ENCODE measurements at places on chromosomes 12 and 14. TPM values are rescaled to one million over a fixed set of nuclear protein-coding genes. Genes with fewer than 3 reads are reported as not detected.

- DNase-seq = no peak
These were observed 80.9 kb downstream of the SLC41A2 start for GRCh38 chr12:104877103-104877705.

GRCh38 chr14:88039197-88039596 lies 34.3 kb downstream of the GPR65 start:
- no peak for DNase-seq

- DNase-seq = no peak
These were observed 684.3 kb downstream of the TMEM121 start for GRCh38 chr14:106210650-106211049.

GRCh38 chr14:104294983-104295680 lies 156.7 kb downstream of the KIF26A start:
- DNase-seq = peak; percentile 69

GRCh38 chr14:103667671-103668070 lies 38.7 kb downstream of the KLC1 start:
- no peak for DNase-seq

- no peak for DNase-seq
These were observed 242.7 kb downstream of the BCL11B start for GRCh38 chr14:99029145-99029915.

DNA sequence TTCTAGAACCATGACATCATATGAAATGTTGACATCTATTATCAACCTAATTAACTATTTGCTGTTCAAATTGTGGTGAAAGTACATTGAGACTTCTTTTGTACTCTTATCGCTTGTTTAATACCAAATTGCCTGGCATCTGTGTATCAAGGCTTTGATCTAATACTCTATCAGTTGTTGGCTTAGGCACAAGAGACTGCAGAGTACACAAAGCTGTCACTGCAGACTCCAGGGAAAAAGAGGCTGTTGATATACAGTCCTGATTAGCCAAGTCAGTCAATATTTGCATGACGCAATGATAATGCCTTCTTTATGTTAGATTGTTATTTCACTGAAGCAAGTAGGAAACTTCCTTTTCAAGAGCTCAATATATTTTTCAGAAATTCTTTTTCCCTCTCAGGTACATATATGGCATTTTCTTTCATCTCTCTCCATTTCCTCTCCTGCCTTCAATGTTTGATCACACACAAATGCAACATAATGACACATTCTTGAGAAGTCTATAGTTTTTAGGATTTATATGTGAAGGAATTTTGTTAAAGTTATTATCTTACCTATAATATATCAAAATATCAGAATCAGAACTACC lies 32.3 kb upstream of the PTCSC3 start:
- DNase-seq = no peak

GRCh38 chr12:116629480-116629879 lies 70.3 kb downstream of the MAP1LC3B2 start:
- DNase-seq = no peak

DNA sequence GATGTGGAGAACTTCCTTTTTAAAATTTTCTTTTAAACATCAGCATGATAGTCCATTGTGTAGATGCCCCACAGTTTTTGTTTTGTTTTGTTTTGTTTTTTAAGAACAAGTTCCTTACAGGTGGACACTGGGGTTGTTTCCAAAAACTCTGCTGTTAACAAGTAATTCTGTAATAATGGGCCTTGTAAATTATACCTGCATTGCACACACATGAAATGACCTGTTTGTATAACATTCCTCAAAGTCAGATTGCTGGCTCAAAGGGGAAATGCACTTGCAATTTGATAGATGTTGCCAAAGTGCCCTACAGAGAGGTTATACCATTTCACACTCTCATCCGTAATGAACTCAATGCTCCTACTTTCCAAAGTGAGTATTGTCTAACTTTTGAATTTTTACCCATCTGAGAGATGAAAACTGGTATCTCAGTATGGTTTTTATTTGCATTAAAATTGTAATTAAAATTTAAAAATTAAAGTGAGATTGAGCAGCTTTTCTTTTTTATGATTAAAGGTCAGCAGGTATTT lies 89.2 kb downstream of the SPPL3 start:
- no peak for DNase-seq

- DNase-seq = no peak
These were observed 1089.8 kb downstream of the FLRT2 start for GRCh38 chr14:86619726-86620125.

DNA sequence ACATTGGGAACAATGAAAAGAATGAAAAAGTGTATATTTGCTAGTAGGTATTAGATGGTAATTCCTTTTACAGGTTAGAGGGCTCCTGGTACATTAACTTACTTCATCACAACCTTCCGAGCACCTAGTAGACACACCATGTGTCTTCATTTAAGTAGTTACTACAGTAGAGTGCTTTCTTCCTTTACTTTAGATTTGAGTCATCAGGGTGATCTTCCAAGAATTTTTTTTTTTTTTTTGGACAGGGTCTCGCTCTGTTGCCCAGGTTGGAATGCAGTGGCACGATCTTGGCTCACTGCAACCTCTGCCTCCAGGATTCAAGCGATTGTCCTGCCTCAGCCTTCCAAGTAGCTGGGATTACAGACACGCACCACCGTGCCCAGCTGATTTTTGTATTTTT lies 79.7 kb upstream of the TRAF3 start:
- no peak for DNase-seq

GRCh38 chr12:83099436-83099835 lies 412.7 kb downstream of the TMTC2 start:
- no peak for DNase-seq

DNA sequence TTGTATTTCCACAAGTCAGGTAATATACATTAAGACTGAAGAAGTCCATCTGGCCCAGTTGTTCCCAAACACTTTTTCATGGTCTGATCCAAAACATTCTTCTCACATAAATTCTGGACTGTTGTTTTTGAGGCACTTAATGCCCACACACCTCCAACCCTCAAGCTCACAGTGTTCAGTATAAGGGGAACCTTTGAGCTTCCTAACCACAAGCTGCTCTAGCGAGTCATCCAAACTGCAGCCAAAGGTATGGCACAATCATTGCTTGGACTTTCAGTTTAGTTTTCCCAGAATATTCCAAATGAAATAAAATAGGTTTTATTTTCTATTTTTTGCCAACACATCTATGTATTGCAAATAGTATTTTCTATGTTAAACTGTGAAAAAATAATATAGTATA lies 103.0 kb downstream of the PUS7L start:
- no peak for DNase-seq

- no peak for DNase-seq
These were observed 2.7 kb downstream of the TBX3 start for GRCh38 chr12:114681116-114681871.

DNA sequence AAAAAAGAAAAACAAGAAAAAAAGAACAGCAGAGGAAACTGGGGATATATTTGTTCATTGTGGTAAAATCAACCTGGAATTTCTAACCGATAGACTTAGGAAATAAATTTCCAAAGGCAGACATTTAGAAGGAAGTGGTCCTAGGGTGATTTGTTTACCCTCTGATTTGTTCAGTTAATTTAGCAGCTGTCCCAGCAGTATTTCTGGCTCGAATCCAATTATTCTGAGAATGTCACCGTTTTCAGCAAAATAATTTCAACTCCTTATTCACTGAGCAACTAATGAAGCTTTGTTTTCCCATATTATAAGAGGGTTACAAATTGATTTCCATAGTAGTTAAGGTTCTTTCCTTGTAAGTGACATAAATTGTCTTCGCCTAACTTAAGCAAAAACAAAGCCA lies 285.2 kb upstream of the SYT10 start:
- no peak for DNase-seq

DNA sequence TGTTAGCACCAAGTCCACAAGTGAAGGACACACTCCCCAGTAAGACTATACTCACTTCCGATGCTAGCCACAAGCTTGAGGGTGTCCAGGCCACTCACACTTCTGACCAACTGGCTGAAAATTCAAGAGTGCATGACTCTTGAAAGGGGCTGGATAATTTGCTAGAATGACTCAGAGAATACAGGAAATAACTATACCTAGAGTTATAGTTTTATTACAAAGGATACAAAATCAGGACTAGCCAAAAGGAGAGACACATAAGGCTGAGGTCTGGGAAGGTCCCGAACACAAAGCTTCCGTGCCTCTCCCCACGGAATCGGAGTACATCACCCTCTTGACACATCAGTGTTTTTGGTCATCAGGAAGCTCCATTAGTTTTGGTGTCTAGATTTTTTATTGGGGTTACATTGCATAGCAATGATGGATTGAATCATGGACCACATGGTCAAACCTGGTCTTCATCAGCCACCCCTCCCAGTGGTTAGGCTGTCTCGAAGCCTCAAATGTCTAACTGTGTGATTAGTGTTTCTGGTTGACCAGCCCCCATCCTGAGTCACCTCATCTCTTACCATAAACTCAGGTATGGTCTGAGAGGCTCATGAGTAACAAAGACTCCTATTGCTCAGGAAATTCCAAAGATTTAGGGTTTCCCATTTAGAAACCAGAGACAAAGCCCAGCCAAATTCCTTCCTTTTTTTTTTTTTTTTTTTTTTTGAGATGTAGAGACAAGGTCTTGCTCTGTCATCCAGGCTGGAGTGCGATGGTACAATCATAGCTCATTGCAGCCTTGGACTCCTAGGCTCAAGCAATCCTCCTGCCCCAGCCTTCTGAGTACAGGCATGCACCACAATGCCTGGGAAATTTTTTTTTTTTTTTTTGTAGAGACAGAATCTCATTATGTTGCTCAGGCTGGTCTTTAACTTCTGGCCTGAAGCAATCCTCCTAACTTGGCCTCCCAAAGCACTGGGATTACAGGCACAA lies 472.0 kb upstream of the TBX3 start:
- no peak for DNase-seq

DNA sequence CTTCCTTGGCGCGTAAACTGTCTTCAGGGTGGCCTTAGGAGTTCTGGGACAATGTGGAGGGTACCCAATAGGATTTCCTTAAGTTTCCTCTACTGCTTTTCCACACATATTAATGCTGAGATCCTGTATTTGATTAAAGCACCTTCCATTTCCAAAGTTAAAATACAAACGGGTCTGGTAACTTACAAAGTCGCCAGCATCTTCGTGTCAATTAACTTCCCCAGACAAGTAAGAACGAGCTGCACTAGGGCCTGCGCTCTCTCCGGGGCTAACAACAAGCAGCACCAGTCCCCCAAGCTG lies 130.9 kb downstream of the NDUFA12 start:
- DNase-seq = no peak

Gene NUAK1
- total RNA-seq = 17.7 TPM

Gene SSPN
- 65.4 TPM for total RNA-seq

Gene PLEK2
- 2.0 TPM for total RNA-seq

Gene GZMH
- total RNA-seq = 0.90 TPM

Gene HPD
- 5.6 TPM for total RNA-seq

Gene MYF5
- total RNA-seq = not detected

Gene SERPINA3
- 279 TPM for total RNA-seq

Gene FAM181A
- not detected for total RNA-seq

Gene ZFP36L1
- 311 TPM for total RNA-seq

Gene TEAD4
- total RNA-seq = 35.3 TPM

Gene SERPINA12
- not detected for total RNA-seq

Gene SOX5
- 18.1 TPM for total RNA-seq

Gene TDRD9
- 1.00 TPM for total RNA-seq
